ENCODE measurements at places on chromosomes 4 and X.

DNA sequence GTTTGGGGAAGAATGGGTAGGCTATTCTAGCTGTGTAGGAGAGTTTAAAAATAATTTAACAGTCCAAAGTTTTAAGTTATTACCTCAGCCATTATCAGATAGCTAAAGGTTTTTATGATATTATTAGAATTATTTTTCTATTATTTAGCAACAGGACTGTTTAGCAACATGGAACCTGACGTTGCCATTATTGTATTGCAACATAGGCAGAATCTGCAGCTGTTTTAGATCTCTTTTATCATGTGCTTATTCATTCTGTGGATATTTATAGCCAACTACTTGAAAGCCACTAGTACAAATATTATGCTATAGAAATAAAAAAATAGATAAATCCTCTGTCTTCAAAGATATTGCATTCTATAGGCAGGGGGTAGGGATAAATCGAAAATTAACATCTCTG lies 382.0 kb upstream of the TRAM1L1 start:
- no peak for DNase-seq

- DNase-seq, result no peak
Measured at GRCh38 chr4:13089659-13089998, 394.5 kb downstream of the RAB28 start.

GRCh38 chr4:121233982-121234381 lies 69.9 kb upstream of the TNIP3 start:
- DNase-seq, result no peak

DNA sequence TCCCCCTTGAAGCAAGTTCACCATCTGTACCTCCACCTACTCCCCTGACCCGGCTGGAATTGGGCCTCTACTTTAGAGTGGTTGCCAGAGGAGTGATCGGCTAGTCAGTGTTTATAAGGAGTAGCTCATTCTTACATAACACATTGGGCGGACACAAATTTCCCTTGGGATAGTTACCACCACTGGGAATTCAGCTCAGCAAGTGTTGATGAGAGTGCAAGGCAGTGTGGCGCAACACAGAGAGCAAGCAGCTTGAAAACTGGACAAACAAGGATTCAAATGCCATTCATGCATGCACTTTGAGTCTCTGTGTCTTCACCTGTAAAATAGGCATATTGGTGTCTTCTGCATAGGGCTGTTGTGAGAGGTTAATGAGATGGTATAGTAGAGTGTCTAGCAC lies 92.7 kb downstream of the STK32B start:
- DNase-seq, result no peak

GRCh38 chrX:131068945-131069719 lies 11.0 kb downstream of the ARHGAP36 start:
- peak; percentile 75 for DNase-seq

- no peak for DNase-seq
Measured at GRCh38 chr4:127709456-127709855, 20.7 kb upstream of the SLC25A31 start.

GRCh38 chr4:144845411-144845810 lies 199.5 kb downstream of the HHIP start:
- DNase-seq, result no peak

All from endothelial cell (in vitro differentiated cells).